ENCODE measurements at places on chromosomes 1 and 21.
A peak's percentile ranks its signal among the peaks of the same experiment; 100 is the strongest.

DNA sequence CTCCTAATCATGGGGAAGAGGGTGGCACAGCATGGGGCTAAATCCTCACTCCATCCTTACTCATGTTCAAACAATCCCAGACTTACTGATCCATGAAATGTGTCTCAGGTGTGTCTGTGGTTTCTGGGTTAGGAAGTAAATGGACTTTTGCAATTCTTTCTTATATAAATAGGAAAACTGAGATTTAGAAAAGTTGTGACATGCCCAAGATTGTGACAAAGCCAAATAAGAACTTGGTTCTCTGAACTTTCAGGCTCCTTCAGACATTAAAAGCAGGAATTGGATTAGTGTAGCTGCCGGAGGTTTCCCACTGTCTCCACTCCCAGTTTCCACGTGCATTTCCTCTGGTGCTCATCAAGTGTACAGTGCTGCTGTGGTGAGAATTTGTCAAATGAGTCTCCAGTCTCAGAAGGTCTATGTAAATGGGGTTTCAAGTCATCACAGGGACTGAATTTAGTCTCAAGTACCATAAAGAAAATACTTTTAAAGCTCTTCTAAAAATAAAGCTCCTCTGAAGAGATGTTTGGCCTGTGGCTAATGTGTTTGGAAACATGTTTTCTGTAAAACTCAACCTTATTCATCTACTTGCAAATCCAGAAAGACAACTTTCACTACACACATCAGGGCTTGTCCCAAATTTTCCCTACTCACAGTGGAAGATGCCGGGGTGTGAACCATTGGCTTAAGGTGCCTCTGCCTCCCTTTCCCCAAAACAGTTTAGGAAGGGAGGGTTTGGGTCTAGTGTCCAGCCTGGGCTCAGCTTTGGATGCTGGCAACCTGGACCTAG lies 115.2 kb downstream of the NGF start:
- no peak for DNase-seq

GRCh38 chr1:153386500-153386901 lies 4.4 kb downstream of the S100A8 start:
- peak; percentile 80 for DNase-seq

DNA sequence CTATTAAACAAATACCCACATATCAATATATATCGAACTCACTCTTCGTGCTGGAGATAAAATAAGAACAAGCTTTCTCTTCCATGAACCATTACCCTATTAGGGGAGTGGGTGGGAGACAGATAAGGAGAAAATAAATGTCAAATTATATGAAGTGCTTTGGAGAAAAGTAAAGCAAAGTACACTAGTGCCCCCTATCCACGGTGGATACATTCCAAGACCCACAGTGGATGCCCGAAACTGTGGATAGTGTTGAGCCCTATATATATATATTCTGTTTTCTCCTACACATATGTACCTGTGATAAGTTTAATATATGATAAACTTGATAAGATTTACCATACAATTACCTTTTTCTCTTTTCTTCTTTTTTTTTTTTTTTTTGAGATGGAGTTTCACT lies 54.6 kb downstream of the FH start:
- DNase-seq = no peak

DNA sequence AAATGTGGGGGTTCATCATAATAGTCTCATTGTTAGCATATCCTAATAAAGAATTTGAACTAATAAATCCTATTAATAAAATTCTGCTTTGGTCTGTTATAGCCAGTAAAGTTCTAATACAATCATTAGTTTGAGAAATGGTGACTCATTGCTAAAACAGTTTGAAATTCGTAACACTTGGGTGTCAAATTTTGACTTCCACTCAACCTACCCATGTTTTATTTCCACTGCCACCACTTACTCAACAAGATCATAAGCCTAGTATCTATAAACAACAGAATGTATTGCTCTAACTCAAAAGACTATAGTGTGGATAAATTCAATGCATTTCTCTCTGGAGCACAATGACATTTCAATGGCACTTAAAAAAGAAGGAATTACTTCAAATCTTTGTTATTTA lies 29.1 kb downstream of the LGALS8 start:
- no peak for DNase-seq

- no peak for DNase-seq
Measured at GRCh38 chr21:43728154-43728466, 9.2 kb downstream of the PDXK start.

GRCh38 chr1:66231217-66231616 lies 302.7 kb upstream of the SGIP1 start:
- DNase-seq = no peak

DNA sequence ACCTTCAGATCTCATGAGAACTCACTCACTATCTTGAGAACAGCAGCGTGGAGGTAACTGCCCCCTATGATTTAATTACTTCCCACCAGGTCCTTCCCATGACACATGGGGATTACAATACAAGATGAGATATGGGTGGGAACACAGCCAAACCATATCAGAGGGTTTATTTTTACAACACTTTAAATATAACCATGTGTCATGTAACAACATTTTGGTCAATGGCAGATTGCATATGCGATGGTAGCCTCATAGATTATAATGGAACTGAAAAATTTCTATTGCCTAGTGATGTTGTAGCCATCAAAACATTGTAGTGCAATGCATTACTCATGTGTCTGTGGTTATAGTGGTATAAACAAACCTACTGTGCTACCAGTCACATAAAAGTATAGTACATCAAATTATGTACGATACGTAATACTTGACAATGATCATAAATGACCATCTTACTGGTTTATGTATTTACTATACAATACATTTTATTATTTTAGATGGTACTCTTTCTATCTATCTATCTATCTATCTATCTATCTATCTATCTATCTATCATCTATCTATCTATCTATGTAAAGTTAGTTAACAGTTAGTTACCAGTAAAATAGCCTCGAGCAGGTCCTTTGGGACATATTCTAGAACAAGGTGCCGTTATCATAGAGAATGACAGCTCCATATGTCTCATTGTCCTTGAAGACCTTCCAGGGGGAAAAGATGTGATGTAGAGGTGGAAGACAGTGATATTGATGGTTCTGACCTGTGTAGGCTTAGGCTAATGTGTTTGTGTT lies 12.6 kb upstream of the S100B start:
- DNase-seq = no peak

GRCh38 chr1:26109229-26110164 lies 2.1 kb upstream of the PDIK1L start:
- no peak for DNase-seq

- no peak for DNase-seq
Measured at GRCh38 chr1:62271134-62271533, 48.1 kb downstream of the KANK4 start.

DNA sequence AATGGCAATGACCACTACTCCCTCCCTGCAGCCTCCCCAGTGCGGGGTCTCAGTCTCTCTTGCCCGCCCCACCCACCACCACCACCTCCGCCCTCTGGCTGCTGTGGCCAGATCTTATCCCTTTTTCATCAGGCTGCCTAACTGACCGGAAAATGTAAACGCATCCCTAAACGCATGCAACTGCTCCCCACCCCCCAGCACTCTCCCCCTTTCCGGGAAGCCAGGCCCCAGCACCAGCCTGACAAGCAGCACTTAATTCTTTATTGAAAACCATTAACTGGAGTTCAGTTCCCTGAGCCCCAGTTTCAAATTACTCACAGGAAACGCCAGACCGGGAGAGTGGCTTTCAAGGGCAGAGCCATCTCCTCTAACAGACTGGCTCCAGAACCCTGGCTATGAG lies 147.7 kb downstream of the DMRTA2 start:
- DNase-seq = no peak

- DNase-seq = no peak
Measured at GRCh38 chr1:224998185-224998584, 68.7 kb downstream of the DNAH14 start.

- DNase-seq = no peak
Measured at GRCh38 chr1:29398431-29398830, 162.1 kb downstream of the PTPRU start.

DNA sequence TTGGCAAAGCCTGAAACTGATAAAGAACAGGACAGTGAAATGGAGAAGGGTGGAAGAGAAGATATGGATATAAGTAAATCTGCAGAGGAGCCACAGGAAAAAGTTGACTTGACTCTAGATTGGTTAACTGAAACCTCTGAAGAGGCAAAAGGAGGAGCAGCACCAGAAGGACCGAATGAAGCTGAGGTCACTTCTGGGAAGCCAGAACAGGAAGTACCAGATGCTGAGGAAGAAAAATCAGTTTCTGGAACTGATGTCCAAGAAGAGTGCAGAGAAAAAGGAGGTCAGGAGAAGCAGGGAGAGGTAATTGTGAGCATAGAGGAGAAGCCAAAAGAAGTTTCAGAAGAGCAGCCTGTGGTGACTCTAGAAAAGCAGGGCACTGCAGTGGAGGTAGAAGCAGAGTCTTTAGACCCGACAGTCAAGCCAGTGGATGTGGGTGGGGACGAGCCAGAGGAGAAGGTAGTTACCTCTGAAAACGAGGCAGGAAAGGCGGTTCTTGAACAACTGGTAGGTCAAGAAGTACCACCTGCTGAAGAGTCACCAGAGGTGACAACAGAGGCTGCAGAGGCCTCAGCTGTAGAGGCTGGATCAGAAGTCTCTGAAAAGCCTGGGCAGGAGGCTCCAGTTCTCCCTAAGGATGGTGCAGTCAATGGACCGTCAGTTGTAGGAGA lies 16.3 kb downstream of the CCDC17 start:
- DNase-seq = no peak

- no peak for DNase-seq
Measured at GRCh38 chr1:110961902-110962301, 1.8 kb downstream of the LRIF1 start.

- no peak for DNase-seq
Measured at GRCh38 chr1:196467230-196467925, 140.9 kb downstream of the KCNT2 start.

- no peak for DNase-seq
Measured at GRCh38 chr1:23763041-23763577, 15.1 kb upstream of the PITHD1 start.

DNA sequence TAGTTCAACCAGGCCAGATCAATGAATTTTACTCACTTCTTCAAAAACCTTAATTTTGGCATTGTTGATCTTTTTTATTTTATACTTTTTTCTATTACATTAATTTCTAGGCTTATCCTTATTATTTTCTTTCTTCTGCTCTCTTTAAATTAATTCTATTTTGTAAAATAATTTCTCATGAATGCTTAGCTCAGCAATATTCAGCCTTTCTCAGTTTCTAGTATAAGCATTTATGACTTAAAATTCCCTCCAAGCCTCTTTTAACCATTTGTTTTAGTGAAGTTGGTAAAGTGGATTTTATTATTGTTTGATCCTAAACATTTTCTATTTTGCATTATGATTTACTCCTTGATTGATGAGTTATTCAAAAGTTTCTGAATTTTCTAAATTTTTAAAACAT lies 20.6 kb upstream of the SAMD13 start:
- no peak for DNase-seq

DNA sequence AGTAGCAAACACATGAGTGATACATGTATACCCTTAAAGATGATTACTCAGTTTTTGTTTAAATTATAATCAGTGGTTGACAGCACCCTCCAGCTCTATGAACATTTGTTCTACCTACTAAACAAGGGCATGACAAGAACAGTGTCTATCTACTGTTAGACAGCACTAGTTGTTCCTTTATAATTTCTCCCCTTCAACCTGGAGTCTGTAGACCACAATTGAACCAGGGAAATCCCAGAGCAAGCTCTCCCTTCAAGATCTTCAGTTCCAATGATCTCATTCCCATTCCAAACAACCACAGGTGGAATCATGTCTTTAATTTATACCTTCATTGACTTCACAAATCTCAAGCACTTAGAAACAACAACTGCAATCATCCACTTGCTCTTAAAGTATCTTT lies 216.1 kb downstream of the HHIPL2 start:
- DNase-seq = no peak

DNA sequence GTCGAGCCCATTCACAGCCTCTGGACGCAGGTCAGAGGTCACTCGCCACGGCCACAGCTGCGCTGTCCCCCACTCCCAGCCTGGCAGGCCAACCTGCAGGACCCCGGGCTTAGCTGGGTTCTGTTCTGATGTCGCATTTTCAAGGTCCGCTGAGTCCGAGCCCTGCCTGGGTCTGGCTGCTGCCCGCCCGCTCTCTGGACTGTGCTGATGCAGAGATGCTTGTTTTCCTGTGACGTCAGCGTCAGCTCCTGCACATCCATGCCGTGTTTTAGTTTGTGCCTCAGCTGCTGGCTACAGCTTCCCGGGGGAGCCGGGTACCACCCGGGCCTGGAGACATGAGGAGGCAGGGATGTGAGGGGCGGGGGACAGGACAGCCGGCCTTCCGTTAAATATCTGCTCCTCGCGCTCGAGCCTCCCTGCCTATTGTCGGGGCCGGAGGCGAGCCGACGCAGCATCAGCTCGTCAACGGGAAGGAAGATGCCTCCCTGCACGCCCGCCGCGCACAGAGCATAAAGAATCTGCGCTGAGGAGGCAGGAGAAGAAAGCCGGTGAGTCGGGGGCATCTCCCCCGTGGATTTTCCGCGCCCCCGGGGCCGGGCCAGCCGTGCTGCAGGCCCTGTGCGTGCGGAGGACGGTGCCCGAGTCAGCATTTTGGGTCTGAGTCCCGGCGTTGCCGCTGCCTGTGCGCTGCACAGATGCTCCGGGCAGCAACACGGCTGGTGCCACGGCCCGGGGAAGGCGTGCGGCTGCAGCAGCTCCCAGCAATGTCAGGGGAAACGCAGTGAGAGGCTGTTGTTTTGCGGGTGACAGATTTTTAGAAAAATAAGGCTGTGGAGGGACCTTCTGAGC lies 23.4 kb downstream of the PRKCZ start:
- no peak for DNase-seq

GRCh38 chr1:70666381-70667140 lies 255.5 kb downstream of the CTH start:
- no peak for DNase-seq

DNA sequence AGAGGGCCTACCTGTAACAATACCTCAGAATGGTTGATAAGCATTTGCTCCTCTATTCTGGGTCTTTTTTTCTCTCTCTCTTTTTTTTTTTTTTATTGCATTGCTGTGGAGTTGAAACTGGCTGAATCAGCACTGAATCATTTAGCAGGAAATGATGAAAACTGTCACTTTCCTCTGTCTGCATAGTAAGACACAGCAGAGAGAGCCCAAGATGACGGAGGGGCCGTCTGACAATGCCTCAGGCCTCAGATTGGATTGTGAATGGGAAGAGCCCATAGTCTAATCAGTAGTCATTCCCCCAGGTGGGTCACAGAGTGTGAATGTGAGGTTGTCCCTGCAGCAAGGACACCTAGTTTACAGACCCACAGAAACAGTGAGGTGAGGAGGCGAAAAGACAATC lies 193.2 kb upstream of the PLXNA2 start:
- no peak for DNase-seq

DNA sequence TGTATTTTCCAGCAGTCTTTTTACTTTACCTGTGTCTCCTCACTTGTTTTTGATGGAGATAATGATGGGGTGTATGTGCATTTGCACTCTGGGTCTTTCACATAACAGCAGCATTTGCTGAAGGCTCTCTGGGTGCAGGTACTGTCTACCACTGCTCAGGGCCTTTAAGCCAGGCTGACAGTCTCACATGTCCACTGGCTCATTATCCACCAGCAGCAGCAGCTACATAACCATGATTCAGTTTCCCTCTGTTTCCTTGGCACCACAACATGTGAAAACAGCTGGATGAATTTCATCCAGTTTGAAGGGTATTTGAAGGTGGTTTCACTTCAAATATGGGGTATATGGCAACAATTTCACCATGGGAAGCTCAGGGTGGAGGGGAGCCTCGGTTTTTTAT lies 41.2 kb upstream of the ROR1 start:
- no peak for DNase-seq
